ENCODE measurements at places on chromosomes 4 and X. TPM values are rescaled to one million over a fixed set of nuclear protein-coding genes. Genes with fewer than 3 reads are reported as not detected.

The SSX1 gene
- not detected for total RNA-seq

The TBX22 gene
- total RNA-seq, result not detected

DNA sequence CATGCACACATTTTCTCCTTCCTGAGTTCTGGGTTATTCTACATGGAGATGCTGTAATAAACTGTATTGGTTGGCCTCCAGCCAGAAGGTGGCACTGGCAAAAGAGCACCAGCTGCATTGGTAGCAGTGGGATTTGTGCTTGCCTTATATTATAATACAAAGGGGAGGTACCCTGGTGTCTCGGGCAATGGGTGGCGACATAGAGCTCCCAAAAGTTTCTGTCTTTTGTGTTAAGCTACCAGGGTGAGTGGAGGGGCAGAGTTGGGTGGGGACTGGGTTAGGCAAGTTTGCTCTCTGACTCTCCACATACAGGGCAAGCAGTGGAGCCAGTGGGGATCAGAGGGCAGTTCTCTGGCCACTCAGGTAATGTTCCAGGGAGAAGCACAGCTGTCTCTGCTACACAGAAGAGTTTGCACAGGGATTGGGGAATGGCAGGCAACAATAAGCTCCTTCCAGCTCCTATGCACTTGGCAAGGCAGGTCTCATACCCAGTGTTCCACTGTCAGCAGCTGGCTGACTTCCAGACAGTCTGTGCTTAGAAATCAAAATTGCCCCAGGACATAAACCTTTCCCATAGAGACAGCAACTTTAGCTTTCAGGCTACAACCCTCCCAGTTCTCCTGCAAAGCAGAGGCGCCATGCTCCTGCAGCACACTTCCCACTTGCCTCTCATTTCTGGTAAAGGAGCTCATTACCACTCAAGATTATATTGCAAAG, 463.9 kb upstream of the PCDH7 start:
- H3K4me3 ChIP-seq, result no peak overlapping the region
- H3K4me1 ChIP-seq, result no peaks in the 10 kb centered on the region
- no peak for DNase-seq

DNA sequence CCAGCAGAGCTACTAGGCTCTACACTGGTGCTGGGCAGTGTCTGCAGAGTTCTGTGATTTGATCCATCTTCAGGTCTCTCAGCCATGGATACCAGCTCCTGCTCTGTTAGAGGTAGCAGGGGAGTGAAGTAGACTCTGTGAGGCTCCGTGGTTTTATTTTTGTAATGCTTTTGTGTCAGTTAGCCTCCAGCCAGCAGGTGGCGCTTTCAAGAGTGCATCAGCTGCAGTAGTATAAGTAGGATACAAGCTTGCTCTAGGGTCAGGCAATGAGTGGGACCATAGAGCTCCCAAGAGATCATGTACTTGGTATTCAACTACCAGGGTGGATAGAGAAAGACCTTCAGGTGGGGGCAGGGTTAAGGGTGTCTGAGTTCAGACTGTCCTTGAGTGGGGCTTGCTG, 362.5 kb upstream of the TRAM1L1 start:
- H3K27me3 ChIP-seq, result no peaks in the 10 kb centered on the region
- no peaks in the 10 kb centered on the region for H3K36me3 ChIP-seq
- peak; percentile 39 for DNase-seq
- H3K4me3 ChIP-seq, result no peak overlapping the region
- H3K27ac ChIP-seq, result no peak overlapping the region

The ATOH1 gene
- total RNA-seq, result not detected

GRCh38 chr4:184329659-184330400, 112.2 kb upstream of the ENPP6 start:
- peaks cover 5% of the 10 kb centered on the region for H3K36me3 ChIP-seq
- H3K27ac ChIP-seq, result no peak overlapping the region
- DNase-seq, result no peak

DNA sequence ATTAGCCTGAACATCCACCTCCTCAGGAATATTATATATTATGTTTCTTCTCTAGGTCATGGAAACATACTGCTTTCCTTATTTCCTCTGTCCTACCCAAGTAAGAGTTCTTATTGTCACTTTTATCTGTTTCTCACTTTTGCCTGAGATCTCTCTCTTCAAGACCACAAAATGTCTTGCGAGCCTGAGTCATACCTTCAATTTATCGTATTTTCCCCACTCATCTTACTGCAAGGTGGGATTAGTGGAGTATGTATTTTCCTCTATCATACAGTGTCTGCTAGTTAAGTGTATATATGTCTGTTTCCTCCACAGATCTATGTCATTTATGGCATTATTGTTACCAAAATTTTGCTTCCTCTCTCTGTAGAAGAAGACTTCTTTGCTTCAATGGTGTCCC, 124.5 kb downstream of the EIF4E start:
- H3K27me3 ChIP-seq, result no peaks in the 10 kb centered on the region
- DNase-seq, result no peak
- H3K36me3 ChIP-seq, result no peaks in the 10 kb centered on the region
- no peak overlapping the region for H3K27ac ChIP-seq
- no peaks in the 10 kb centered on the region for H3K4me1 ChIP-seq
